Activated B cell treated with CpG ODN at 0.5 μM for 24 hours (primary cell): ENCODE measurements at places on chromosomes 5 and 9.

DNA sequence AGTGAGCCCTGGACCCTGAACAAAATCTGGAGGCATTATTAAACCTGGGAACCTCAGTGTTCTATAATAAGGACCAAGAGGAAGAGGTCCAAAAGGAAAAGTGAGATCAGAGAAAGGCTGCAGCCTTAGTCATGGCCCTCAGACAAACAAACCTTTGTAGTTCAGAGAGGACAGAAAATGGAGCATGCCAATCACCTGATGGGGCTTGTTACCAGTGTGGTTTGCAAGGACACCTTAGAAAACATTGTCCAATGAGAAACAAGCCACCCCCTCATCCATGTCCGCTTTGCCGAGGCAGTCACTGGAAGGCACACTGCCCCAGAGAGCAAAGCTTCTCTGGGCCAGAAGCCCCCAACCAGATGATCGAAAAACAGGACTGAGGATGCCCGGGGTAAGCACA lies 254.8 kb downstream of the CDH10 start:
- DNase-seq, result no peak

GRCh38 chr5:136679233-136679632 lies 313.9 kb upstream of the TRPC7 start:
- DNase-seq, result no peak

DNA sequence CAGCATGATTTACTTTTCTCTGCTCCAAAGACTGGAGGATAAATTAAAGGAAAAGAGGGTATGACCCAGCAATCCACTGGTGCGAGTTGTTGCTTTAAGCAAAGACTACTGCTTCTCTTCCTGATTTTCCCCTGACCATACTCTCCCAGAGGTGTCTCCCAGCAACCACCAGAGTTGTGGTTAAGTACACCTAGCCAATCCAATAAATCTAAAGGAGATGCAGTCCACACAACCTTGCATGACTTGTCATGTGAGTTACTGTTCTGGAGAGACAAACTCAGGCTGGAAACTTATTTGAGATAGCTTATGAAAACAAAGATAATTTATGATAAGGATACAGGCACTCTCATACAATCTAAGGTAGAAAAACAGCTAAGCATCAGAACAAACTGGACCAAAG lies 11.9 kb downstream of the TMC1 start:
- DNase-seq, result no peak

- DNase-seq, result no peak
These were observed 678.3 kb upstream of the CHD1 start for GRCh38 chr5:99607124-99607523.

- no peak for DNase-seq
These were observed 40.0 kb upstream of the CACNA1B start for GRCh38 chr9:137837345-137838278.

DNA sequence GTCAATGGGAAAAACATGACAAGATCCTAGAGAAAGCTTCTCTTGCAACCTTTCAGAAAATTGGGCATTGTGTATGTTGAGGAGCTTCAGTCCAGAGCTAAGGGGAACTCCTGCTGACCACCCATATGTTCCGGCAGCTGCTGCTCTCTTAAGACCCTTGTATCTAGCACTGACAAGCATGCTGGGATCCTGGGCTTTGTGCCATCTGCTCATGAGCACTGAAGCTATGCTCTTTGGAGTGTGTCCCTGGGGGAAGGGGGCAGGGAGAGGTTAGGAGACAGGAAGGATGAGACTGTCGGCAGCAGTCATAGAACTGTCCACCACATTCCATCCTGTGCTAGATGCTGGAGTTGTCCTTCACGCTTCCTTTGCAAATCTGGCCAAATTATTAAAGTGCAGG lies 109.3 kb downstream of the JAKMIP2 start:
- no peak for DNase-seq

GRCh38 chr9:133054966-133055365 lies 6.8 kb upstream of the CEL start:
- DNase-seq, result no peak

GRCh38 chr5:56918054-56918453 lies 8.7 kb downstream of the SETD9 start:
- no peak for DNase-seq

DNA sequence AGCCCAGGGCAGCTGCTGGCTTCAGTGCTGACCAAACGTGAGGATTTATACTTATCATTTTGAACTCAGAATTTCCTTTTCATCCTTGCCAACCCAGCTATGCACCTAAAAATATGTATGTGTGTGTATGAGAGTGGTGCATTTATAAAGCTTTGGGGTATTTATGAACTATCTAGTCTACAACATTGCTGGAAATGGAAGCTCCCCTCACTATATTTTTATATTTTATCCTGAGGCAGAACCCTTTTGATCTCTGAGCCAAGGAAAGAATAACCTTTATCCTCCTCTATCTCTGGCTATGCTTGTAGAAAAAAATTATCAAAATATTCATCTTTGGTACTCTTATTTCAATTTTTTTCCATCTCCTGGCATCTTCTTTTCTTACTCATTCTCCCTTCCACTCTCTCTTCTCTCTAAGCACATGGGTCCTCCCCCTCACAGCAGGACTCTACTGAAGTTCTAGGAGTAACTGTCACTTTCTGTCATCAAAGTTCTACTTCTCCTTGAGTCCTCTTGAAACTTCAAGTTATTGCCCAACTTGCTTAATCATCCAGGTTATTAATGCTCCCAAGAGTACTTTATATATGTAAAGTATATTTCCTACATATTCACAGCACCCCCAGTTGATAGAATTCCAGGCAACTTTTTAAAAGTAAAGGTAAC lies 190.9 kb downstream of the HINT1 start:
- no peak for DNase-seq

GRCh38 chr5:109853377-109853776 lies 163.7 kb downstream of the MAN2A1 start:
- DNase-seq, result no peak

DNA sequence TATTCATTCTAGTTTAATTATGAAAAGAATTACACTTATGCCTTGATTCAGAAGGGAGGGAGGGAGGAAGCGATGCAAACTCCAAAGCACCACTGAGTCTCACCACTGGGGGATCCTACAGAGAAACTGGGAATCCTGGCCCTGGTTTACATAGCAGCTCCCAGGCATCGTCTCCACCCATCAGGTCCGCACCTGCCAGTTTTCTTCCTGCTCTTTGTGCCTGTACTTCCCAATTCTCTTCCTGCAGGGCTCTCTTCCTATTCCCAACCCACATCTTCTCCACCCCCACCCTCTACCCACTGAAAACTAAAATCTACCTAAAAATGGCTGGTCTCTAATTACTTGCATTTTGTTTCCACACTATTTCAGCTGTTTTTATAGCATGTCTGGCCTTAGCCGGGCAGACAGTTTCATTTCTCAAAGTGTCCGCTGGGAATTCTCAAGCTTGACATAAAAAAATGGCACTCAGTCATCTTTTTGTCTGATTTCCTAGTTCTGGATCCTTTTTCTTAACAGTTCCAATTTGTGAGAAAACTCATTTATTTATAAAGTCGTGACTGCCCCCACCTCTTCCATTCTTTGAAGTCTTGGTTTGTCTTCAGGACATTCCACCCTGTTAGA lies 1.6 kb upstream of the TNIP1 start:
- DNase-seq, result no peak

DNA sequence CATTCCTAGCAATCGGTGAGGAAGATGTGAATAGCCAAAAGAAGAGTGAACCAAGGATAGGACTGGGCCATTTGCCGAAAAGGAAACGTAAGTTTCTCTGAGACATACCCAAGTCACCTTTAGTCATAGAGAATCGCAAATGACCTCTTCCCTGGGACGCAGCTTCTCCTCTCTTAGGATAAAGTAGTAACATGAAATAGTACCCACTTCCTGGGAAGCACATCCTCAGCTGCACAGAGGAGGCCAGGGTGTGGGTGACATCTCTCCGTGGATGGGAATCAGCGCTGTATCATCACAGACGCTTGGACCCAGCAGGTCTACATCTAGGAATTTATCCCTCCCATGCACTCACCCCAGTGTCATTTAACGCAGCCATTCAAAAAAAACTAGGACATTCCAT lies 120.9 kb upstream of the PHYKPL start:
- no peak for DNase-seq

DNA sequence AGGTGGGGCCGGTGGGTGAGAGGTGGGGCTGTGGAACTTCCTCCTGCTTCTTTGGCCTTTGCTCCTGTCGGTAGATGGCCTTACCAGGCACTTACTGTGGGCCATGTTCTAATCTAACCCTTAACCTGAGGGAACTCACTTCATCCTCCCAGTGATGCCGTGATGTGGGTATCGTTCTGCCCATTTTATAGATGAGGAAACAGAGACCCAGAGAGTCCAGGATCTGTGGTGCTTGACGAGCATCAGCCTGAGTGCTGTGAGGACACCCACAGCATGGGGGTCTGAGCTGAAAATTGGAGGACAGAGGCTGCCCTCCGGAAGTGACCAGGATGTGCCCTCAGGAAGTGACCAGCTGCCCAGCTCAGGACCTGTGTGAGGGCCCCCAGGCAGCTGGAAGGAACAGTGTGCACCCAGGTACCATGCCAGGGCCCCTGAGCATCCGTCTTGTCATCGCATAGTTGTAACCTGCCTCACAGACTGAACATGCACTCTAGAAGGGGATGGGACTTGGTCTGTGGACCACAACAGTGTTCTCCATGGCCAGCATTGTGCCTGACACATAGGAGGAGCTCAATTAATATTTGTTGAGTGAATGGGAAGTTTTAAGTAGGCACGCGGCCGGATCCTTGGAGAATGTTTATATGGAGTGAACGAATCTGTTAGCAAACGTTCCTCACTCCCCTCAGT lies 8.5 kb downstream of the NEK6 start:
- DNase-seq, result no peak

DNA sequence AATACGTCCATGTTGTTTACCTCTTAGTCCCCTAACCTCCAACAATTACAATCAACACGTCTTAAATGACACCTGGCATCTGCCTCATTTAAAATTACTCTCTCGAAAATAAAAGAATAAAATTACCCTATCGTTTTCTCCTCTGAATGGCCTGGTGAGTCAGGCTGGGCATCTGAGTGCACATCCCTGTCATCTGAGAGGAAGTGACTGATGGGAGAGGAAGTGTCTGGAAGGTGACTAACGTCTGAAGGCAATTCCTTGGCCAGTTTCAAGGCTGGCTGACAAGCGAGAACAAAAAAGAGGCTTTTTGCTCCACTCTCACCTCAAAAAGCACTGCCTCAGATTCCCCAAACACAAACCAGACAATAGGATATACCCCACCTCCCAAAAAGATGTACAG lies 57.7 kb downstream of the MAPKAP1 start:
- no peak for DNase-seq

DNA sequence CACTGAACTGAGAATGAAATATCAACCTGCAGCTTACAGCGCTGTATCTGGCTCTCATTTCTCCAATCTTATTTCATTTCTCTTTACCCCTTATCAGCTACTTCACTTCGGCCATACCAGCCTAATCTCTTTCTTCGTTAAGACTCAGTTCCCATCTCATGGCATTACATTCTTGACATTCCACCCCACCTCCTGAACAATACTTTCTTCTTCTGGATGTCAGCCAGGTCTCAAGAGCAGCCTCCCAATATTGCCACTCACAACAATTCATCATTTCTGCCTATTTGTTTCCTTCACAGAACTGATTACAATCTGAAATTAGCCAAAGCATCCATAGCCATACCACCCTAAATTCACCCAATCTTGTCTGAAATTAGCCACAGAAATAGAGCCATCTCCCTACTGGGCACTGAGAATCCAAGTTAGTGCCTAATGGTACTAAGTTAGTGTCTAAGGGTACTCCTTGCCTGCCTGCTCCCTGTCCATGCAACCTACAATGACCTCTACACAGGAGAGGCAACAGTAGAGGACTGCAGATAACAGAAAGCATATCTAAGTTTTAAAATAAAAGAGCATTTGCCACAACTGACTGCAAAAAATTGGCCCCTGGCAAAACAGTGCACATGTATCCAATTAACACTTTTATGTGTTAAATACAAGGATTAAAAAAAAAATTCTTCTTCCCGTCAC lies 35.2 kb downstream of the SETX start:
- DNase-seq, result no peak
